Naive B cell (primary cell): ENCODE measurements at places on chromosomes 12 and 14. TPM values are rescaled to one million over a fixed set of nuclear protein-coding genes. Genes with fewer than 3 reads are reported as not detected.

GRCh38 chr14:55401751-55402150 is 9.9 kb downstream of the ATG14 start:
- no peak for DNase-seq
- no peaks in the 10 kb centered on the region for H3K27me3 ChIP-seq
- no peak overlapping the region for H3K4me3 ChIP-seq
- H3K4me1 ChIP-seq: peaks cover 10% of the 10 kb centered on the region

SOCS2 gene
- polyA plus RNA-seq: not detected

KRT73 gene
- polyA plus RNA-seq: not detected

DNA sequence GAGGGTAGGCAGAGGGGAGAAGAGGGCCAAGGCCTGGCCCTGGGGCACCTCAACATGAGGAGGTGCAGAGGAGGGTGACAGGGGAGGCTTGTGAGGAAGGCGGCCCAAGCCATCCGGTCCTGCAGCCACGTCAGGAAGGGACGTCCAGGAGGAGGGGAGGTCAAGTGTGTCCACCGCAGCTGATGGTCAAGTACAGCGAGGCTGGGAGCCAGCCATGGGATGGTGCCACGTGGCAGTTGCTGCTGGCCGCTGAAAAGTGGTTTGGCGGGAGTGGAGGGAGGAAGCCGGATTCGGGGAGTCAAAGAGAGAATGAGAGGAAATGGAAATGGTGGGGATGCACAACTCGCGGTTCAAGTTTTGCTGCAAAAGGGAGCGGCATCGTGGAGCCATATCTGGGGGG is 41.2 kb downstream of the PRIMA1 start:
- no peaks in the 10 kb centered on the region for H3K4me1 ChIP-seq
- no peak overlapping the region for H3K27ac ChIP-seq
- no peaks in the 10 kb centered on the region for H3K36me3 ChIP-seq
- no peaks in the 10 kb centered on the region for H3K27me3 ChIP-seq

DNA sequence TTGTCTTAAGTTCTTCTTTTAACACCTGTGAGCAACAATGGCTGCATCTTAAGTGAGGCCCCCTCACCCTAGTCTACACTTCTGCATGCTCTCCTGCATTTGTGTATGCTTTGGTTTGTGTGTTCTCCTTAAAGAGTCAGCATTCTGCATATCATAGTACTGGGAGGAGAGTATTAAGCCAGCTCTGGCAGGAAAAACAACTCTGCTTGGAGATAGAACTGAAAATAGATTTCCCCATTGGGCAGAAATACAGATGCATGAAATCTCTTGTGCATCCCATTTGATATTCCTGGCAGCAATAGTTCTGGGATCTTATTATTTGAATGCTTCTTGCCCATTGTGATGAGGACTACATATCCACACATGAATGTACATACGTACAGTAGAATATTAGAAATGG is 70.6 kb upstream of the PRICKLE1 start:
- no peak for DNase-seq
- H3K4me3 ChIP-seq: no peak overlapping the region
- no peaks in the 10 kb centered on the region for H3K4me1 ChIP-seq
- no peaks in the 10 kb centered on the region for H3K36me3 ChIP-seq
- H3K27ac ChIP-seq: no peak overlapping the region
- H3K27me3 ChIP-seq: peaks cover 9% of the 10 kb centered on the region

GRCh38 chr14:68011406-68012028 is 191.9 kb downstream of the RAD51B start:
- no peak overlapping the region for H3K27ac ChIP-seq
- no peak overlapping the region for H3K4me3 ChIP-seq
- no peak for DNase-seq
- H3K36me3 ChIP-seq: peaks cover 8% of the 10 kb centered on the region
- no peaks in the 10 kb centered on the region for H3K27me3 ChIP-seq
- H3K4me1 ChIP-seq: peaks cover 4% of the 10 kb centered on the region

REP15 gene
- polyA plus RNA-seq: 2.3 TPM

OVCH1 gene
- not detected for polyA plus RNA-seq

DNA sequence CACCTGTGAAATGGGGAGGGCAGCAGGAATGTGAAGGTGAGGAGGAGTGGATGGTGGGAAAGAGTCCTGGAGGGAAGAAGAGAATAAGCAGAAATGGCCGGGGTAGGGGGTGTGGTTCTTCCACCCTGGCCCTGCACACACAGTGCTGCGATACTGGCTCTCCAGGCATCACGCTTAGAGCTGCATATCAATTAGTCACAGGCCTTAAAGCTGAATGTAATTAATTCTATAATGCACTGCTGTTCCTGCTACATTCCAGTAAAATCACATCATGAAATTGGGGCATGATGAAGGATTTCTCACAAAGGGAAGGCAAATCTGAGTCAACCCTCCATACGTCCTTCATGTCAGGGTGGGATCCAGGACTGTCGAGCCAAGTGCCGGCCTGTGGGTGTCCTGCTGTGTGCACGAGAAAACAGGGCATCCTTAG is 566.1 kb downstream of the BCL11B start:
- no peak overlapping the region for H3K27ac ChIP-seq
- H3K4me1 ChIP-seq: no peaks in the 10 kb centered on the region
- H3K27me3 ChIP-seq: peaks cover 8% of the 10 kb centered on the region
- DNase-seq: no peak
- H3K4me3 ChIP-seq: no peak overlapping the region
- no peaks in the 10 kb centered on the region for H3K36me3 ChIP-seq

TMEM263 gene
- 32.0 TPM for polyA plus RNA-seq

P2RX4 gene
- polyA plus RNA-seq: 17.6 TPM

DNA sequence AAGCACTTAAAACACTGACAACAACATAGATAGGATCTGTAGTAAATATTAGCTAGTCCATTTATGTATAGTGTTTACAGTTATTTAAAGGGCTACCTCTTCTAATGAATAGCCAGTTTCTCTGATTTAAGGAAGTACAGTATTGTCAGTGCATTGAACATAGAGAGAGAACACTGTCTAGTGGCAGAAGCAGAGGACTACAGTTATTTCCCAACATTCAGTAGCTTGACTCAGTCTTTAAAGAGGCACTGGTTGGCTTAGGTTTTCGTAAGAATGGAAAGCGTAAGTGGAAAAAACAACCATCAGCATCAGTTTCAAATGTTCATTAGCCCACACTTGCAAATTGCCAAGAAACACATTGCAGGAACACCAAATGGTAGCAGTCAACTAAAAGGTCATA is 125.0 kb upstream of the HMGA2 start:
- no peaks in the 10 kb centered on the region for H3K4me1 ChIP-seq
- no peak overlapping the region for H3K27ac ChIP-seq
- no peaks in the 10 kb centered on the region for H3K36me3 ChIP-seq
- H3K27me3 ChIP-seq: peaks cover 7% of the 10 kb centered on the region

KRAS gene
- 26.8 TPM for polyA plus RNA-seq

POU6F1 gene
- polyA plus RNA-seq: 1.4 TPM
